ENCODE measurements at places on chromosomes 2 and 18.

- DNase-seq = no peak
Measured at GRCh38 chr18:48656582-48656981, 117.8 kb downstream of the CTIF start.

GRCh38 chr2:104923665-104924064, 69.8 kb downstream of the POU3F3 start:
- DNase-seq = no peak

DNA sequence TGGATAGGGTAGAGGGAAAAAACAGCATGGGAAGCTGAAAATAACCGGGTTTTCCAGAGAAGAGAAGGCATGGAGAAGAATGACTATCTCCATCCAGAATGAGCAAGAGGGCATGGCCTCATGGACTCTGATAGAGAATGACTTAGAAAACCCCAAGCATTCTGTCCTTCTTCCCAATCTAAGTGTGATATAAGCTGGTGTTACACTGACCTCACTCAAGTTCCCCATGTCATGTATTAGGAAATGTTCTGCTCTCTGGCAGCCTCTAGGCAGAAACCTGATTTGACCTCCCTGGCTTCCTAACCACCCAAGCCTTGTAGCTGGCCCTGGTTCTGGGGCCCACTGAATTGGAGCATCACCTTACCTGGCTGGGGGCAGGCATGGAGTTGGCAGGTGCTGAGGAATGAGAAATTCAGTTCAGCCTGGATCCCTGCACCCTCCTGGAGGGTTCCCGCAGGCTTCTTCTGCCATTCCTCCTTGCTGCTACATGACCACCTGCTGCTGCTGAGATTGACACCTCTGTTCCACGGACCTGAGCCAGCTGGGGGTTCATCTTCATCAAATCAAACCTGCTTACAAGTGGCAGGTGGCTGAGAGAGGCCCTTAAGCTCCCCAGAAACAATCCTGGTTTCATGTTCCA, 5.2 kb upstream of the SIGLEC15 start:
- no peak for DNase-seq

GRCh38 chr2:121368836-121369235, 83.8 kb upstream of the TFCP2L1 start:
- no peak for DNase-seq

- DNase-seq = no peak
Measured at GRCh38 chr2:96150007-96150640, 4.9 kb upstream of the DUSP2 start.

GRCh38 chr2:27701676-27702075, 38.0 kb downstream of the SLC4A1AP start:
- DNase-seq = no peak

DNA sequence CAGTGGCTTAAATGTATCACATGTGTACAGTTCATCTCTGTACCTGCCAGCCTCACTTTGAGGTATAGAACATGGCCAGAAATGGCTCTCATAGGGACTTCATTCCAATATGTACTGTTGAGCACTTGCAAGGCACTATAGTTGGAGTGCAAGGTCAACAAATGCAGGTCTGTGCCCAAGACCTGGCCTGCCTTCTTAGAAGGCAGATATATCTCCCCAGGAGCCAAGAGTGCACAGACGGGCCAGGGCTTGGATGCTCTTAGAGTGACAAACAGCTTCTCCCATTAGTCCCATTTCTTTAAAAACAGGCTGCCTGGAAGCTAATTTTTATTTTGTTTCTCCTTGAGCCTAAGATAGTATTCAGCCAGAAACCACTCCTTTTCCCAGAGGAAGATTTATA, 7.3 kb downstream of the TEX261 start:
- DNase-seq = no peak
